NCI-H1092 treated with DMSO at 0.1 percent for 48 hours (cell line): ENCODE measurements at places on chromosomes 2 and 18.

DNA sequence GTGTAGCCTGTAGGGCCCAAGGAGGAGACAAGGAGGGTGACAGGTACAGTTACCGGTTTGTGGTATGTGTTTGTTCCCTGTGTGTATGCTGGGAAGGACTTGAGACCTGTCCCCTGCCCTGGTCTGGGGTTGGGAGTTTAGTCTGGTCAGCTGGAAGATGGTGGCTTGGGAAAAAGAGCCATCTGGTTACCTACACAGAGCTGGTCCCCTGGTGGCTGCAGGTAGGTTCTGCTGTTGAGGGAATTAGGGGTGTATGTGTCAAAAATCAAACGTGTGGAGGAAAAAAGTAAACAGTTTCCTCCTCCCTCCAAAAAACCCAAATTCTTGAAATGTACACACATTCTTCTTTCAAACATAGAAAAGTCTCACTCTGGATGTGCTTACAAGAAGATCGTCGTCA, 24.3 kb downstream of the PTMA start:
- no peak for DNase-seq

GRCh38 chr2:12212841-12213597, 466.6 kb downstream of the LPIN1 start:
- DNase-seq, result no peak

GRCh38 chr2:239268549-239268948, 132.3 kb downstream of the HDAC4 start:
- DNase-seq, result no peak

DNA sequence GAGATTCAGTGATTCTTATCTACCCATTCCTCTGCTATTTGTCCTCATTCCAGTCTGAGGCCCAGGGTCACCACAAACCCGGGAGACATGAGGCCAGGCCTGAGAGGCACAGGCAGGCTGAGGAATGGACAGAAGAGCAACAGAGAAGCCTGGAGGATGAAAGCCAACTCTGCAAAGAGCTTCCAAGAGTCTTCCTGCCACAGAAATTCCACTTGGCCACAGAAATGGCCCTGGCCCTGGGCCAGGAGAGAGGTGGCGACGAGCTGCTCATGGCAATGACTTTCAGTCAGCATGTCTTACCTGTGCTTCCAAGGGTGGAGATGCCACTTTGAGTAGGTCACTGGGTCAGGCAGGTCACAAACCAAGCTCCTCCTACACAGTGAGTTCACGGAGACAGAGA, 155.3 kb upstream of the PKDCC start:
- no peak for DNase-seq

DNA sequence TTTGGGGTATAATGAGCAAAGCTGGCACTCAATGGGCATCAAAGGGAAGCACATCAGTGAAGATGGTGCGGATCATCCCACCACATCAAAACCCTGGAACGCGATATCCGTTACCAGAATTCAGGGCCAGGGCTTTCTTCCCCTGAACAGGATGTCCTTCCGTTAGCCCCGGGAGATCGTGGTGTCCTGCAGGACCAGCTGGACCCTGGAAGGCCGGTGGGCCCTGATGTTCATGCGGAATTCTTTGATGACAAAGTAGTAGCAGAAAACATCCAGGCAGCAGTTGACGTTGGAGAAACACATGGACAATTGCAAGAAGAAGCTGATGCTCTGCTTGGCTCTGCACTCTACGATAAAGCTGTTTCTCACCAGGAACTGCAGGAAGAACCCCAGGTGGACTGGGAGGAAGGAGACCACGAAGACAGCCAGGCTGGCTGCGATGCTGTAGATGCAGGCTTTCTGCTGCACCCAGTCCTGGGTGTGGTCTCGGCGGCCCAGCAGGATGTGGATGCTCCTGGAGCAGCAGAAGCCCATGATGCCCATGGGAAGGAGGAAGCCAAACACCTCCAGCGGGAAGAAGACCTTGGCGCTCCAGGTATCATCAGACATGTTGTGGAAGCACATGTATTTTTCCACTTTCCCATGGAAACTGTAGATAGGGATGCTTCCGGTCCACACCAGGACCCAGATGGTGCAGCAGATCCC, 15.0 kb downstream of the GPR55 start:
- no peak for DNase-seq

GRCh38 chr2:60979231-60979630, 38.3 kb upstream of the PEX13 start:
- DNase-seq, result no peak

- DNase-seq, result no peak
These were observed 120.8 kb downstream of the NFATC1 start for GRCh38 chr18:79516441-79516931.

DNA sequence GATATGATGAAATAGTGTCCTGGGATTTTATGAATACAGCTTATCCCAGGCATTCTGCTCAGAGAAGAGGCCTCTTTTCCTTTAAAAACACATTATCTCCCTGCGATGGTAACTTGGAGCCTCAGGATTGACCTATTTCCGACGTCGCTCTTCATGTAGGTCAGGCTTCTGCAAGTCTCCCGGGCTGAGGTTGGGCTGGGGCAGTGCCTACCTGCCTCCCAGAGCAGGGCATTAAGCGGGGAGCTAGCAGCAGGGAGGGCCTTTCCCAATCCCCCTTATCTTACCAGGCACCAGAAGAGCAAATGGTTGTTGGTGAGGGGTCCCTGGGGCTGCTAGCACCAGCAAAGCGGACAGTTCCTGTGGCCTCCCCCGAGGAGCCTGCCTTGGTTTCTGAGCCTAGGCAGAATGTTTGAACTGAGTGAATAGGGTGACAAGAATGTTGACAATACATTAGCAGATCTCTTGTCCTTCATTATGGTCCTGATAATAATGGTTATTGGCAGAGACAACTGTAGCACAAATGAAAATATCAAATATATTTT, 60.2 kb downstream of the TRPM8 start:
- DNase-seq, result no peak

- DNase-seq, result no peak
These were observed 29.9 kb upstream of the PPP1CB start for GRCh38 chr2:28721601-28722191.

GRCh38 chr2:152529420-152530115, 187.7 kb downstream of the PRPF40A start:
- DNase-seq, result no peak

DNA sequence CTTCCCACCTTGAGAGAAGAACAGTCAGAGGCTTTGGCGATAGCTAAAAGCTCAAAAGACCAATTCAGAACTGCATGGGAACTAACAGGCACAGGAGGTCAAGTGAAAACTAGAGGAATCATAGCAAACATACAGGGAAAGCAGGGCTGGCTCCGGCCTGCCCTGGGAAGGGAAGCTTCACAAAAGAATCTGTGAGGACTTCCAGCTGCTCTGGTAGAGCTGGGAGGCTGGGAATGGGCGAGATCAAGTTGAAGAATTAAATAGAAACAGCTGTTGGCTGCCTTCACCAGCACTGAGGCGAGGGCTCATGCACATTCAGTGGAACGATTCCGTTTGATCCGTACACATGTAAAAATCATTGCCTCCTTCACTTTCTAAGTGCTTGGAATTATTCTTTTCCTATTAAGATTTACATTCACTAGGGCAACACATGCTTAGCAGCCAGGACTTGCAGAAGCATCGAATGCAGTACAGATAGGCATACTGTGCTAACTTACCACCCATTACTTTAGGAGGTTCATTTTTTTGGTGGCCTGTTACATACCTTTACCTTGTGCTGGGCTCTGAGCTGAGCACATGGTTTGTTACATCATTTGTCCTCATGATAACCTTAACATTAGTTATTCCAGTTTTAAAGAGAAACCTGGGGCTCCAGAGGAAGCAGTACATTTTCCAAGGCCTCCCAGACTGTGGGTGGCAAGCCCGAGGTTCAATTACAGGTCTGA, 125.4 kb upstream of the RNF152 start:
- no peak for DNase-seq
